ENCODE measurements at places on chromosomes 5 and 9.

- no peak overlapping the region for H3K27ac ChIP-seq
- H3K4me3 ChIP-seq: no peak overlapping the region
- DNase-seq: no peak
- H3K27me3 ChIP-seq: no peaks in the 10 kb centered on the region
- no peaks in the 10 kb centered on the region for H3K36me3 ChIP-seq
Observed at GRCh38 chr5:142866563-142867275, 96.5 kb downstream of the ARHGAP26 start.

DNA sequence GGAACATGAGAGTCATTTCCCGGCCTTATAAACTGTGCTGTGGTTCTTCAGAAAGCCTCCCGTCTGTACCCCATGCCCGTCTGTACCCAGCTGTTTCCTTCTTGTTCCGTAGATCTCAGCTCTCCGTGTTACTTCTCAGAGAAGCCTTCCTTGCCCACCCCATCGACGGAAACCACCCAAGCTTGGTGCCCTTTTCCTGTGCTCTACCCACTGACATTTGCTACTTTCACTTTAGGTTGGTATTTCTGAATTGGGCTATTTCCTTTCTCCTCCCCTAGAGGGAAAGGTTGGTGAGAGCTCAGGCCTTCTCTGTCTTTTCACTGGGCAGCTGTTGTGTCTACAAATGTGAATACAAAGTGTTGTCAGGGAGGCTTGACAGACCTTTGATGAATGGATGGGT, 764.5 kb upstream of the ADAMTS16 start:
- H3K4me3 ChIP-seq: no peak overlapping the region
- no peak for DNase-seq
- H3K27me3 ChIP-seq: no peaks in the 10 kb centered on the region

DNA sequence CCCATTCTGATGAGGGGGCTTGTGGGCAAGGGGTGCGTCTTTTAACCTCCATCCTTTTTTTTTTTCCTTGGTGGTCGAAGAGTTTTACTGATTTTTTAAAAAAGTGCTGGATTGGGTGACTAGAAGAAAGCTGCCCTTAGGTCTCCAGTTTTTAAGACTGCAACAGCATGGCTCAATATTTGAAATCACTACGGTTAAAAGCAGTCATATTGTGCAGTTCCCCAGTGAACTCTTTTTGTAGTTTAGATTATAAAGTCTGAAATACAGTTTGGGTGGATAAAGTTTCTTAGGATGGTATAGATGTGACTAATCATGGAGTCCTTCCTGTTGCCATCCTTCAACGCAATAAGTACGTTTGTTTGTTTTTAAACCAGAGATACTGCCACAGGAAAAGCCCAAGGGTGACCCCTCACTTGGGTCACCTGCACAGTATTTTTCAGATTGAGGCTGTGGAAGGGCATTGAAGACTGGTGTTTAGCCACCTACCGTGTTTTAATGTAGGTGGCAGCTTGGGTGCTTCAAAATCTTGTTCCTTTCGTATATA, 520 bp upstream of the DHFR start:
- DNase-seq: no peak
- peak overlapping the region; percentile 79 for H3K4me3 ChIP-seq

GRCh38 chr9:121222524-121223171, 21.0 kb upstream of the RAB14 start:
- H3K27me3 ChIP-seq: no peaks in the 10 kb centered on the region
- H3K27ac ChIP-seq: no peak overlapping the region
- DNase-seq: no peak
- no peaks in the 10 kb centered on the region for H3K4me1 ChIP-seq
- no peaks in the 10 kb centered on the region for H3K36me3 ChIP-seq
- H3K4me3 ChIP-seq: no peak overlapping the region

- H3K36me3 ChIP-seq: no peaks in the 10 kb centered on the region
- no peak for DNase-seq
- no peak overlapping the region for H3K27ac ChIP-seq
Observed at GRCh38 chr5:74543162-74543995, 97.1 kb downstream of the ENC1 start.
